Lung (tissue), 17 donors: ENCODE measurements at places on chromosomes 1 and 21. TPM values are rescaled to one million over a fixed set of nuclear protein-coding genes. Genes with fewer than 3 reads are reported as not detected.

Gene ATP6V1G3
- not detected for polyA plus RNA-seq

Gene SH2D2A
- 1.1 TPM for polyA plus RNA-seq

Gene MAP3K21
- 3.7 TPM for polyA plus RNA-seq

Gene SELL
- 3.6 TPM for polyA plus RNA-seq

Gene SMPDL3B
- polyA plus RNA-seq = 6.4 TPM

Gene AMY2A
- not detected for polyA plus RNA-seq

Gene DEGS1
- polyA plus RNA-seq = 41.2 TPM

Gene TOR1AIP1
- polyA plus RNA-seq = 20.4 TPM

Gene S100A2
- polyA plus RNA-seq = 68.4 TPM

Gene CYP2J2
- 2.8 TPM for polyA plus RNA-seq

Gene TSPAN1
- polyA plus RNA-seq = 105 TPM

Gene MACF1
- 69.1 TPM for polyA plus RNA-seq

Gene RIMS3
- 1.3 TPM for polyA plus RNA-seq

Gene FHAD1
- 4.4 TPM for polyA plus RNA-seq

- H3K4me3 ChIP-seq = no peak overlapping the region
- H3K4me1 ChIP-seq = peaks cover 17% of the 10 kb centered on the region
- no peaks in the 10 kb centered on the region for H3K27me3 ChIP-seq
- DNase-seq = peak; percentile 86
- H3K36me3 ChIP-seq = peaks cover 9% of the 10 kb centered on the region
These were observed 97.8 kb downstream of the SLC45A1 start for GRCh38 chr1:8415526-8416278.

DNA sequence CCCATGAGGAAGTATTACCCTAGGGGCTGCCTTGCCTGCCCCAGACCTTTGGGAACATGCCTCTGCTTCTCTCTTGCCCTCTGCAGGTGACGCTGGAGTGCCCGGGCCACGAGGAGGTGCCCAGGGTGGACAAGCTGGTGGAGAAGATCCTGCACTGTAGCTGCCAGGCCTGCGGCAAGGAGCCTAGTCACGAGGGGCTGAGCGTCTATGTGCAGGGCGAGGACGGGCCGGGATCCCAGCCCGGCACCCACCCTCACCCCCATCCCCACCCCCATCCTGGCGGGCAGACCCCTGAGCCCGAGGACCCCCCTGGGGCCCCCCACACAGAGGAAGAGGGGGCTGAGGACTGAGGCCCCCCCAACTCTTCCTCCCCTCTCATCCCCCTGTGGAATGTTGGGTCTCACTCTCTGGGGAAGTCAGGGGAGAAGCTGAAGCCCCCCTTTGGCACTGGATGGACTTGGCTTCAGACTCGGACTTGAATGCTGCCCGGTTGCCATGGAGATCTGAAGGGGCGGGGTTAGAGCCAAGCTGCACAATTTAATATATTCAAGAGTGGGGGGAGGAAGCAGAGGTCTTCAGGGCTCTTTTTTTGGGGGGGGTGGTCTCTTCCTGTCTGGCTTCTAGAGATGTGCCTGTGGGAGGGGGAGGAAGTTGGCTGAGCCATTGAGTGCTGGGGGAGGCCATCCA is 7.8 kb upstream of the HTR6 start:
- H3K27ac ChIP-seq = no peak overlapping the region
- peak; percentile 34 for DNase-seq
- no peaks in the 10 kb centered on the region for H3K27me3 ChIP-seq
- H3K36me3 ChIP-seq = no peaks in the 10 kb centered on the region
- no peak overlapping the region for H3K4me3 ChIP-seq

GRCh38 chr1:58620259-58620658 is 43.2 kb upstream of the TACSTD2 start:
- H3K4me3 ChIP-seq = no peak overlapping the region
- no peaks in the 10 kb centered on the region for H3K4me1 ChIP-seq
- peak; percentile 39 for DNase-seq
- no peaks in the 10 kb centered on the region for H3K36me3 ChIP-seq

DNA sequence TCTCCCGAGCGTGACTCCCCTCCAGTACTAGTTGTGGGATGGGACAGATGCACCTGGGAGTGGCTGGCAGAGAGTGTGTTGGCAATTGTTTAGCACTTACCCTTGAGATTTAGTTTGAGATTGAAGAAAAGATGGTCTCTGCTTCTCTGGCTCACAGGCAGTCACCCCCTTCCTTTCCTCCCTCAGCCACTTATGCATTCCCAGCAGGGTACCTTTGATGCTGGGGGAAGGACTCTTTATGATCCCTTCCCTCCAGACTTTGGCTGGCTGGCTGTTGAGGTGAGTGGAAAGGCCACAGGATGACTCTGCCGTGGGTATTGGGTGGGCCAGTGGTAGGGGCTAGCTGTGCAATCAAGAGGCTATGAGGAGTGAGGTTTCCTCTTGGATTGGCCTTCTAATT is 236.8 kb downstream of the CAMTA1 start:
- no peaks in the 10 kb centered on the region for H3K4me1 ChIP-seq
- H3K36me3 ChIP-seq = no peaks in the 10 kb centered on the region
- no peak for DNase-seq
- H3K27ac ChIP-seq = no peak overlapping the region
- no peak overlapping the region for H3K4me3 ChIP-seq
- H3K27me3 ChIP-seq = no peaks in the 10 kb centered on the region

GRCh38 chr1:25566730-25567341 is 23.4 kb downstream of the LDLRAP1 start:
- H3K4me1 ChIP-seq = peaks cover 29% of the 10 kb centered on the region
- no peak overlapping the region for H3K4me3 ChIP-seq
- no peaks in the 10 kb centered on the region for H3K36me3 ChIP-seq
- no peaks in the 10 kb centered on the region for H3K27me3 ChIP-seq
- peak overlapping the region; percentile 84 for H3K27ac ChIP-seq

- no peak for DNase-seq
- no peak overlapping the region for H3K4me3 ChIP-seq
- no peaks in the 10 kb centered on the region for H3K4me1 ChIP-seq
- peak overlapping the region; percentile 48 for H3K27ac ChIP-seq
These were observed 31.0 kb upstream of the PPP1R15B start for GRCh38 chr1:204442376-204443259.

DNA sequence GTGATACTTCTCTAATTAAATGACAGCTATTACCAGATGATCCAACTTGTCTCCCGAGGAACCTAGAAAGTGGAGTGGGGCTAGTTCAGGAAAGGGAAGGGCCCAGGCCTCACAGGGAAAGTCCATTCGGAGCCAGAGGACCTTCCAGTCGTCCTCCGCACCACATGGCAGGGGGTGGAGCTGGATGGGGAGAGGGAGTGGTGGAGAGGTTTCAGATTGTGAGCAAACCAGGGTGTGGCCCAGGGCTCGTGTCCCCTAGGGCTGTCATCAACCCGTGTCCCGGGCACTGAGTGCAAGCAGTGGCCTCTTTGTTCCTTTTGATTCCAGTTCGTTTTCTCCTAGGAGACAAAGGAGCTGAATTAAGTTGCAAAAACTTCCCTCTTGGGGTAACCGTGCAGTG is 114.9 kb downstream of the HUNK start:
- no peak overlapping the region for H3K4me3 ChIP-seq
- no peaks in the 10 kb centered on the region for H3K4me1 ChIP-seq
- no peak overlapping the region for H3K27ac ChIP-seq
- no peaks in the 10 kb centered on the region for H3K27me3 ChIP-seq

DNA sequence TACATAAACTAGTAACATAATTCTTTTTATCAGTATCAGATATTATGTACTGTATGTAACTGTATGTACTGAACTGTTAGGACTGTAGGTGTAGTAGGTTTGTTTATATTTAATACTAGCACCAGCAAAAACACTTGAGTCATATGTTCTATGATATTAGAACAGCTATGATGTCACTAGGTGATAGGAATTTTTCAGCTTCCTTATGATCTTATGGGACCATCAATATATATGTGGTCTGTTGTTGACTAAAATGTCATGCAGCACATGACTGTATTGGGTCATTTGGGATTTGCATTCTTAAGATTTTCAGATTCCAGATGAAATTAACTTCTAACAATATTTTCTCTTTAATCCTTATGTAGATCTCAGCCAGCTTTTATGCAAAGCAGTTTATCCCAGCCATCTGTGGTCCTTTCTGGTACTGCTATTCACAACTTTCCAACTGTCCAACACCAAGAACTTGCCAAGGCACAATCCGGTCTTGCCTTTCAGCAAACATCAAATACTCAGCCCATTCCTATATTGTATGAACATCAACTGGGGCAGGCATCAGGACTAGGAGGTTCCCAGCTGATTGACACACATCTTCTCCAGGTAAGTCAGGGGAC is 38.3 kb upstream of the MYOCOS start:
- H3K27ac ChIP-seq = no peak overlapping the region
- H3K4me3 ChIP-seq = no peak overlapping the region
- H3K27me3 ChIP-seq = no peaks in the 10 kb centered on the region

DNA sequence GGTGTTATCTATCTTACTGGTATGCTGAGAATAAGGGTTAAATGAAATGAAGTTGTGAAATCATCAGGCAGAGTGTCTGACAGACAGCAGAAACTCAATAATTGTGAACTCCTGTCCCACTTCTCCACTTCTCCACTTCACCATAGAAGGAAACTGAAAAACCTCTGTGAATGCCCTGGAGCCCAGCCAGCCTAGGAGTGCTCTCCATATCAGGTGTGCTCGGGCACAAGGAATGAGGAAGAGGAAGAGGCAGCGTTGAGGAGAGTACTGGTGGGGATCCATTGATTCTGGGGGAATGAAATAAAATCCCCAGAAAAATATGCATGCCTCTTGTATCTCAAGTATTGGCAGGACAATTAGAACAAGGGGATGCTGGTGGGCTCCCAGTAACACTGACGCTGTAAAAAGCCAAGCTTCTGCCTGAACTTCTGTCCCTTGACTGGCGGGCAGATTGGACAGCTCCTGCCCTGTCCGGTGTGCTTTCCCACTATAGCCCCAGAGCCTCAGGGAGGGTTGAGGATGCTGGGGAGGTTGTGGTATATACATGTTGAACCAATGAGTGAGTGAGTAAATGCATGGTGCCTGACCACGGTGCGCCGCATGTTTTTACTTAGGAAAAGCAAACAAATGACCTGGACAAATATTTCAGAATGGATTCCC is 47.7 kb downstream of the NMNAT2 start:
- H3K4me3 ChIP-seq = no peak overlapping the region
- no peak overlapping the region for H3K27ac ChIP-seq
- H3K27me3 ChIP-seq = no peaks in the 10 kb centered on the region
- H3K36me3 ChIP-seq = no peaks in the 10 kb centered on the region

DNA sequence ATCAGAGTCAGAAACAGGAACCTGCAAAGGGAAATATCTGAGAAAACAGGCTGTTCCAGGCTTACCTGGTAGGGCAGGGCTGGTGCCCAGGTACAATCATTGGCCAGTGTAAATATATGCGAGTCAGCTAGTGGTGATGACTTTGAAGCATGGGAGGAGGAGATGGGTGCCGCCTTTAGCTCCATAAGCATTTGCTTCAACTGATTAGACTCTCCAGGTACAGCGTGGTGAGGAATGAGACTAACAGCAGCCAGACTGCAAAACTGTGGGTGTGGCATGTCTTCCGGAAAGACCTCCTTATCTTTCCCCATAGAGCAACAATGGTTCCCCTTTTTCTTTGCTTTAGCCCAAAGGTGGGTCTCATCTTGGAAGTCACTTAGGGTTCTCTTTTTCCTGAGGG is 137.2 kb downstream of the LRIG2 start:
- H3K27ac ChIP-seq = no peak overlapping the region
- H3K4me3 ChIP-seq = no peak overlapping the region
- H3K27me3 ChIP-seq = no peaks in the 10 kb centered on the region
- no peak for DNase-seq

DNA sequence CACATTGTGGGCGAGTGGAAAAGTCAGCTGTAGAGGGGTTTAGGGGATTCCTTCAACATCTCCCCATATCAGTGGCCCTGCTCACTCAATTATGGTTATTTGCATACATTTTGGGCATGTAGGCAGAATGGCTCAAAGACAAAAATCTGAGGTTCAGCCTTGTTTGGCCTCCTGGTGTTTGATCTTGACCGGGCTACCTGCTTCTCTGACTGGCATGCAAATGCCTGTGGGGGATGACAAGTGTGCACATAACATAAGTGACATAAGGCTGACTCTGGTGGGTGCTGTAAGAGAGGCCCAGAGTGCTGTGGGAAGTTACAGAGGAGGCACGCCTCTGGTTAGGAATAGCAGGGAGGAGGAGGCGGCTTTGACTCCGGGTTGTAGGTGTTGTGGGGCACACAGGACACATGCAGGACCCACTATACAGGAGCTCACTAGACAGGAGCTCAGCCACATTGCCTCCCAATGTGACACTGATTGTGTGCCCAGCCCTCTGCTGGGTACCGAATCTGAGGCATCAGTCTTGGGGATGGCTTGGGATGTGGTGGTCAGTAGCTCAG is 29.4 kb upstream of the IL19 start:
- no peaks in the 10 kb centered on the region for H3K36me3 ChIP-seq
- no peak for DNase-seq
- no peak overlapping the region for H3K27ac ChIP-seq

GRCh38 chr1:85320371-85321131 is 44.1 kb upstream of the BCL10 start:
- H3K4me3 ChIP-seq = no peak overlapping the region
- H3K27ac ChIP-seq = peak overlapping the region; percentile 40
- no peak for DNase-seq

- no peak for DNase-seq
- H3K27ac ChIP-seq = no peak overlapping the region
- no peaks in the 10 kb centered on the region for H3K27me3 ChIP-seq
- no peaks in the 10 kb centered on the region for H3K4me1 ChIP-seq
- no peak overlapping the region for H3K4me3 ChIP-seq
- H3K36me3 ChIP-seq = no peaks in the 10 kb centered on the region
These were observed 45.9 kb downstream of the CLEC20A start for GRCh38 chr1:178450871-178451270.

DNA sequence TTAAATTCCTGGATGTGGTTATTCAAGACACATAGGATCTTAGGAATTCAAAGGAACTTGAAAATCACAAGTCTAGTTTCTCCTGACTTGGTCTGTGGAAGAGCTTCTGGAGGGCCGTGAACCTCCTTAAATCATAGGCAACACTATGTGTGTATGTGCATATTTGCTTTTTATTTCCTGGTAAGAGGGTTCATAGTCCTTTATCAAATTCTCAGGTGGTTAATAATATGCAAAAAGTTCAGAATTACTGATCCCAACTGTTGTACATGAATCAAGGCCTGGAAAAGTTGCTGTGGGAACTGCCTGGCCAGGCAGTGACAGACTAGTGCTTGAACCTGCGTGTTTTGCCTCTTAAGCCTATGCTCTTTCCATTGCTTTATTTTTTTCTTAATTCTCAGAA is 12.9 kb downstream of the MTR start:
- H3K4me1 ChIP-seq = peaks cover 24% of the 10 kb centered on the region
- no peak overlapping the region for H3K27ac ChIP-seq
- no peak for DNase-seq
- H3K27me3 ChIP-seq = no peaks in the 10 kb centered on the region

- peak overlapping the region; percentile 68 for H3K27ac ChIP-seq
- no peak for DNase-seq
- no peaks in the 10 kb centered on the region for H3K27me3 ChIP-seq
- peaks cover 22% of the 10 kb centered on the region for H3K4me1 ChIP-seq
These were observed 16.9 kb downstream of the SLC2A1 start for GRCh38 chr1:42941640-42942330.

- peaks cover 6% of the 10 kb centered on the region for H3K4me1 ChIP-seq
- no peaks in the 10 kb centered on the region for H3K36me3 ChIP-seq
- H3K27ac ChIP-seq = no peak overlapping the region
- DNase-seq = no peak
- no peaks in the 10 kb centered on the region for H3K27me3 ChIP-seq
These were observed 35.3 kb downstream of the EPHB2 start for GRCh38 chr1:22745669-22746585.
